ENCODE measurements at places on chromosomes 4 and X.

DNA sequence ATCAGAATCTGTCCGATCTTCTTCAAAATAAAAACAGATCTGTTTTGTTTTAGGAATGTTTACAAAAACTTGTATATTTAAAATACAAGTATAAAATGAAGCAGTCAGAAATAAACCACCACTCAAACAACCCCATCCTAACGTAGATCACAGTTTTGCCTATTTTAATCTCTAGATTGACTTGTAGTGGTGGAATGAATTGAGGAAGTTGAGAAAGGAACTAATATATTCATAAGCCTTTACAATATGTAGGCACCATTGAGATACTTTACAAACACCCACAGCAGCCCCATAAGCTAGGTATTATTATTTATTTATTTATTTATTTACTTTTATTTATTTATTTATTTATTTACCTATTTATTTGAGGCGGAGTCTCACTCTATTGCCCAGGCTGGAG lies 52.3 kb upstream of the KLF3 start:
- no peak for DNase-seq

DNA sequence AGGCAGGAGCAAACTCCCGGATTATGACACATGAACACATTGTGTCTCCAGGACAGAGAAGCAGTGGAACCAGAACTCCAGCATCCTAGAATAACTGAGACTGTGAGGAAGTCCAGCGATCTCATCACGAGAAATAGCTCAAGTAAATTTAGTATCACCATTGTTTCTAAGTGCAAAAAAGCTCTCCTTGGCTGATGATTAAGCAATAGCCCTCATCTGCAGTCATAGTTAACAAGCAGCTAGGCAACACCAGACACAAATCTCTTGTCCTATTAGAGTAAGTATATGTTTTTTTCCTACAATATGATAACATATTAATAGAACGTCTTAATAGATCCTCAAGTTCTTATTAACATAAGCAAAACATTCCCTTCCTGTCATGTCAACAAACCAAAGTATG lies 2.4 kb upstream of the CFAP299 start:
- no peak for DNase-seq

DNA sequence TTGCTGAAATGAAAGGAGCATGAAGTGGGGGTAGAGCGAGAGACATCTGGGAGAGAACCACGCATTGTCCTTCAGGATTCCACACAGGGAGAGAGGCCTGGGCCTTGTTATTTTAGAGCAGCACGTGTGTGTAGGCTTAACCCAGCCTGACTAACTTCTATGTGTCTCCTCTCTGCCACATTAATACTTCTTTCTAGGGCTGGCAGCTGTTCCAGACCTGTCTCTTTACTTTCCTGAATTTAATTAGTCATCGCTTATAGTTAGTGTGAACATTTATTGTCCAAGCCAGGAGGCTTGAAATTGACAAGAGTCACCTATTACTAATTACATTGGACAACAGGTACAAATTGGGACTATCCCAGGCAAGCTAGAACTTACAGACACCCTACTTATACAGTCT lies 51.3 kb downstream of the SMAD1 start:
- DNase-seq = no peak

GRCh38 chr4:16265820-16266219 lies 39.5 kb upstream of the TAPT1 start:
- no peak for DNase-seq

DNA sequence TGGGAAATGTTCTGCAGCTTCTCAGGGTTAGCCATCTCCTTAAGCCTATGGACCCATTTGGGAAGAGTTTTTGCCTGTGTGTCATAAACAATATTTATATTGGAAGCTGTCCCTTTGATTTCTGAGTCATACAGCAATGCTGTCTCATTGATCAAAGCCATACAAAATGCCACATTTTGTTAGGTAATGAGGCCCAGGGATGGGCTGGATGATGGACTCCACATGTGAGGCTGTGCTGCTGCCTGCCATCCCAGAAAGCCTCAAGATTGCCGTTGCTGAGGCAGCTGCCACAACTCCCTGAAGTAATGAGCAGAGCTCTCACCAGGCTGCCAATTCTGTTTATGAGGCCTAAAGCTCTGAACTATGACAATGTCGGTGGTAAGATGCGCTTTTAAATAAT lies 12.2 kb upstream of the GJB1 start:
- DNase-seq = no peak

GRCh38 chr4:184459413-184459812 lies 14.9 kb downstream of the IRF2 start:
- no peak for DNase-seq
